SJSA1 (cell line): ENCODE measurements at places on chromosomes 4 and X. TPM values are rescaled to one million over a fixed set of nuclear protein-coding genes. Genes with fewer than 3 reads are reported as not detected.

DNA sequence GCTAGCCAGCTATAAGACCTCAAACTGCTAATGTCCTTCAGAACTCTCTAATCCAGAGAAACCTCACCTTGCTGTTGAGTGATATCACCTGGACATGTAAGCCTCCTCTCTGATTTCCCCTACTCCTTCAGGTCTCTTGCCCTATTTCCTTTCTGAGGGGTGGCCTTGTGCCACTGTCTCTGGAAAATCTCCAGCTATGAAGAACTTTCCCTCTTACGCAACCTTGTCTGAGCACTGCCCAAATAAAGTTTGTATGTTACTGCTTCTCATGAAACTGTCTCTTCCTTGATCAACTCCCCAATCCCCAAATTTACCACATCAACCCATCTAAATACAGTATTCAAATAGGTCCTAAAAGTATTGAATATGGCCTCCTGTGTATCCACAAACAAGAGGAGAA lies 53.5 kb upstream of the VEGFD start:
- DNase-seq: no peak

DNA sequence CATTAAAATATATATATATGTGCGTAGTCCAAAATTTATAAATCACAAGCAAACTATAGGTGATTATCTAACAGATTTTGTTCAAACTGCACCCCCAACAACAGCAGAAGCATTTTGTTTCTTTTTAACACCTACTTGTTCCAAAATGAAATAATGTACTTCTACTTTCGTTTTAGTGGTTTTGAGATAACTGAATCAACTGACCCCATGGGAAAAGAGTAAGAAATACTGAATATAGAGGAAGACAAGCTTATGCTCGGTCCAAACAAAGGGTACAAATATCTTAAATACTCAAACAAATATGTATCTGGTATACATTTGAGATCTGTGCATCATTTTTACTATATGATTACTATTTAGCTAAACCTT lies 22.4 kb downstream of the MAP7D3 start:
- no peak for DNase-seq

The ACOT9 gene
- total RNA-seq: 68.9 and 91.6 TPM in 2 replicates

DNA sequence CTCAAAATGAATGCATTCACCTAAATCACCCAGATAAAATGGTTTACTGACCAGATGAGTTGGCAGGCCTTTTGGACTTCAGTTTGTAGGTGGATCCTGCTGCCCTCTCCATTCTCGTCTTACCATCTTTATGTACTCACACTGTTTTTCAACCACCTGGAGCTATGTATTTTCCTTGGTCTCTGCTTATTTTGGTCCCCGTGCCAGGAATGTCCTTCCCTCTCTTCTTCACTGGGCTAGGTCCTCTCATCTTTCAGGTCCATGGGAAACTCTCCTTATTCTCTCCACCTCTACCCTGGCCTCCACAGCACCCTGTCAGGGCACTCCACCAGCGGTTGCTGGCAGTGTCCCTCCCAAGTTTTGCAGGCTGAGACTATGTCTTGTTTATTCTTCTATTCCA lies 2.6 kb downstream of the GPRIN3 start:
- DNase-seq: no peak

The BCORL1 gene
- 0.19 and 0.47 TPM in 2 replicates for total RNA-seq
